ENCODE measurements at places on chromosomes 7 and 10.

- peak; percentile 48 for DNase-seq
Observed at GRCh38 chr10:118720685-118721538, 33.9 kb downstream of the CACUL1 start.

DNA sequence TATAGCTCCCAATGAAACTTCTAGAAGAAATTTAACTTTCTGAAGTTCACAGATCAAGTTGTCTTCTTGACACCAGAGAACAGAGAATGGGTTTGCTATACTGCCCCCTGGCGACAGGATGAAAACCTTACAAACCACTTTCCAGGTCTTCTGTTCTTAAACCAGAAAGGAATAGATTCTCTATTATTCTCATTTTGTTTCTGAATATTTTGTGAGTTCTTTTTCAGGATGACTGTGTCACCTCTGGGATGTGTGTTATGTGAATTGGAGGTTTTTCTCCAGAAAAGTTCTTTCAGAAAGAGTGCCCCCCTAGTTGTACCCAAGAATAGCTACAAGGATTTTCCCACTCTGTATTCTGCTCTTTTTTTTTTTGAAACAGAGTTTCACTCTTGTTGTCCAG lies 6.3 kb downstream of the IFT22 start:
- no peak for DNase-seq

DNA sequence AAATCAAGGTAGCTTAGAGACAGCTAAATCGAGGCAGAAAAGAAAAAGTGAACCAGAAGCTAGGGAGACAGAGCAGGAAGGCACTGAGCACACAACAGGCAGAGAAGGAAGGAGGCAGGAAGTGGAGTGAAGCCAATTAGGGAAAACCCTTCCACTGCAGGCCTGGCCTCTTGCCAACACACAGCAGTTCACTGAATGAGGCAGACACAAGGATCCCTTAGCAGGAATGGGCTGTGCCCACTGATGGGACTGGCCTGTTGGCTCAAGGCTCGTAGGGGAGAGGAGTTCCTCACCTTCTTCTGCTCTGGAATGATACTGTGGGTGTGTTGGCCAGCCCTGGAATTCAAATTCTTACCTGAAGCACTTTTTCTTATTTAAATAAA lies 220.3 kb upstream of the STK17A start:
- no peak for DNase-seq

DNA sequence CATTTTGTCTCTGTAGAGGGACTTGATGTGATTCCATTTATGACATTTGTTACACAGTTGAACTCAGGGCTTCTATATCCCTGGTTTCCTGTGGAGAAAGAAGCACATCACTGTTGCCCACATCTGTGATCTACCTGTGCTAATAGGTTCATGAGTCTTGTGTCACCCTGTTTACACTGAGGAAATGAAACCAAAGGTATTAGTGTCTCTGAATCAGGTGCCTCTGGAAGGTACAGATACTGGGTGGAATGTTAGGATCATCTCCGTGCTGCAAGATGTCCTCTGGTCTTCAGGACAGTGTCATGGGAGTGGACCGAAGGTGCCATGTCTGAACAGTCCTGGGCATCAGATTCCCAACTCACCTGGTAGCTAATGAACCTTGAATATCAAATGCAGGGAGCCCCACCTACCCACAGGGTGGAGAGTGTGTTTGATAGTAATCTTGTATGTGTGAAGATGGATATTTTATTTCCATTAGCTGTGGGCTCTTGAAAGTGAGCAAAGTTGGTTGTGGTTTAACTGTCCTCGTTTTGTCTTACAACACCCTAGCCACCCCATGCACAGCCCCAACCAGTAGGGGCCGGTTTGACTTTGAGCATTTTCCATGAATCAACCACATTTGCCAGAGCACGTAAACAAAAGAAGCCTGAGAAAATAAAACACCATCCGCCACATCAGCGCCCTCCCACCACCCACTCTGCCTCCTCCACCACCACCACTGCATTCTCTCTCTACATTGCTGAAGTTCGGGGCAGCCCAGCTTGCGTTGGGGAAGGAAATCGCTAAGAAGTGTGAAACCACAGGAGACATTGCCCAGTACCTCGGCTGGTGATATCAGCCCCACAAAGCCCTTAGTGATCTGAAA lies 40.7 kb downstream of the TARP start:
- peak; percentile 53 for DNase-seq

- DNase-seq: no peak
Observed at GRCh38 chr10:64546073-64546472, 1024.9 kb downstream of the REEP3 start.

- no peak for DNase-seq
Observed at GRCh38 chr10:45625879-45626278, 46.7 kb downstream of the ZFAND4 start.

- no peak for DNase-seq
Observed at GRCh38 chr7:158185653-158186052, 402.0 kb downstream of the PTPRN2 start.

GRCh38 chr7:83738291-83738835 lies 89.4 kb upstream of the SEMA3E start:
- DNase-seq: no peak

GRCh38 chr7:101108330-101108857 lies 18.5 kb upstream of the SERPINE1 start:
- DNase-seq: no peak

GRCh38 chr7:33841705-33842129 lies 63.6 kb upstream of the BMPER start:
- no peak for DNase-seq

DNA sequence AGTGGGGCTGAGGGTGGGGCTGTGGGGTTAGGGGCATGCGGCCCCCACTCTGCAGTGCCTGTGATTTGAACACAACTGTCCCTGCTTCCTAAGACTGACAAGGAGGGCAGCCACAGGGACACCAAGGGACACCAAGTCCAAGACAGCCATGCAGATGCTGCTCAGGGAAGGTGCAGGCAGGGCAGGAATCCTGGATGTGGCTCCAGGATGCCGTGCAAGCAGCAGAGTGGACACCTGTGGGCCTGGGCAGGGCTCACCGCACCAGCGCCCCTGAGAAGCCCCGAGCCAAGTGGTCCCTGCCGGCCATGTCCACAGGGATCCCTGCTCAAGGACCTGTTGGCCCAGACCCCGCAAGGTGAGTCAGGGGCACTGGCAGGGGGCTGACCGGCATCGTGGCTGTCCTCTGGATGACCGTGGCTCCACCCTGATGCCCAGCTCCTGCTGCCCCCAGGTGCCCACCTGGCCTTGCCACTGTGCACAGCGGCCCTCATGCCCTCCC lies 58.5 kb downstream of the STK32C start:
- no peak for DNase-seq

DNA sequence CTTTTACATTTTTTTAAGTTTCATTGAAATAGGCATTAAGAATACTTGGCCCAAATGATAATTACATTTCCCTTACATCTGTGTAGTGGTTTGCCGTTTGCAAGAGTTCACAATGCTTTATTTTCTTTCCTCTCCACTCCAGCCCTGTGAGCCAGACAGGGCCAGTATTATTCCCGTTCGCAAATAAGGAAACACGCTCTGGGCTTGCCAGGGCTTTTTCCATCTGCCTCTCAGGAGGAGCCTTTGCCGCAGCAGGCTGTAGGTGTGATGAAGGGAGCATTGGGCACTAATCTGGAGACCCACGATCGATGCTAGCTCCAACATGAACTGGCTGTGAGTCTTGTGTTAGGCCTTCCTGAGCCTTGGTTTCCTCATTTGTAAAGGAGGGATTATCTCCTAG lies 154.4 kb downstream of the GALNT17 start:
- no peak for DNase-seq

GRCh38 chr7:158246272-158246959 lies 341.2 kb downstream of the PTPRN2 start:
- no peak for DNase-seq

- DNase-seq: no peak
Observed at GRCh38 chr10:132981173-132981555, 38.8 kb upstream of the CFAP46 start.

DNA sequence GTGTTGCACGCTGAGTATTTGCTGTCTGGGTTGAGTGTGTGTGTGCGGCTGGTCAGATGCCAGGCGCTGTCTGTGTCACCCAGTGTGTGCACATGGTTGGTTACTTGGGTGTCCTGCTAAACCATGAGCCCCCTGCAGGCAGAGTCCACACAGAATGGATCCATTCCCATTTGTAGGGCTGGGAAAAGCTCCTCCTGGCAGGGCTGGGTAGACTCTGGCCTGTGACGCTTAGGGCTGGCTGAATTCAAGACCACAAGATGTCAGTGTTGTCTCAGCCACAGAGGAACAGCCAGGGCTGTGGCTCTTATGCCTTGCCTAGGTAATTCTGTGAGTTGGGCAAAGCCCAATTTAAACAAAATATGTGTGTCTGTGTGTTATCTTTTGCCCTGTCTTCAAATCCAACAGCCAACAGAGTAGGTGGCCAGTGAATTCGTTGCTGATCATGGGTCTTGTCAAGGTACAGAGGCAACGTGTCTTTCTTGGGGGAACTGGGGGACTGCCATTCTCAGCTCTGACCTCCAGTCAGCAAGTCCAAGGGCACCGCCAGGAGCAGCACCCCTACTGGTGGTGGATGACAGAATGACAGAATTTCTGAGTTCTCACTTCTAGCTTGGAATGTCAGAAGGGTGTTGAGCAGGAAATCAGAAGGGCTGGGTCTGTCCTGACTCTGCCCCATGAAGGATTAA lies 285.1 kb downstream of the CCSER2 start:
- no peak for DNase-seq

DNA sequence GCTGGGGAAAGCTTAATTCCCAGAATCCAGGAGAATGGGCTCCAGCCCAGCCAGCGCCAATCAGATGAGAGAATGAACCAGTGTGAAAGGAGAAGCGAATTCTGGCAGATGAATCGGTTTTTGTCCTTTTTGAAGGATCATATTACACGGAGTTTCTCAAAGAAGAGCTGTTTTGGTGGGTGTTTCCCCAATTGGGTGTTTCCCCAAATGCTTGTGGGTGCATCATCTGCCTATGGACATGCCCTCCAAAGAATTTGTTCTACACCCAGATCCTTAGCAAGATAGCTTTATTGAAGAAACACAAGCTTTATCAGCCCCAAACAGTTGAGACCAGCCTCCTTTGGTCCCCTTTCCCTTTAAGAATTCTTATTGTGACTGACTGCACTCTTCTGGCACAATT lies 186.5 kb upstream of the GPR26 start:
- DNase-seq: no peak

- DNase-seq: no peak
Observed at GRCh38 chr10:11505639-11506038, 105.8 kb downstream of the USP6NL start.

- no peak for DNase-seq
Observed at GRCh38 chr10:26357203-26357602, 80.9 kb upstream of the APBB1IP start.

- no peak for DNase-seq
Observed at GRCh38 chr7:91636728-91637127, 243.8 kb downstream of the MTERF1 start.

DNA sequence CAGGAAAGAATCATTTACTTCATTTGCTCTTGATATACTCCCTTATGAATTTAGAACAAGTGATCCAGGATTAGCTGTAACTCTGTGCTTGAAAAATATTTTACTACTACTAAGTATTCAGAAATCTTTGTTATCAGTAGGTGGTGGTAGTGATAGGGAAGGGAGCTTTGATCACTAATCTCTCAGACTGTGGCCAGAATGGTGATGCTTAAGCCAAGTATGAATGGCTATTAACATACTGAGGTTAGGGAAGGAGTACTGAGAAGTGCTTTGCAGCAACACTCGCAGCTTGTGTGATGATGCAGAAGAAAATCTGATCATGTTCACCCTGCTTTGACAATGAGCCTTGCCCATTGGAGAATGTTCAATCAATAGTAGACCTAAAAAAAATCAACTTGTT lies 29.3 kb downstream of the AP3M1 start:
- DNase-seq: no peak

- DNase-seq: no peak
Observed at GRCh38 chr7:127367679-127368078, 24.8 kb downstream of the ZNF800 start.

DNA sequence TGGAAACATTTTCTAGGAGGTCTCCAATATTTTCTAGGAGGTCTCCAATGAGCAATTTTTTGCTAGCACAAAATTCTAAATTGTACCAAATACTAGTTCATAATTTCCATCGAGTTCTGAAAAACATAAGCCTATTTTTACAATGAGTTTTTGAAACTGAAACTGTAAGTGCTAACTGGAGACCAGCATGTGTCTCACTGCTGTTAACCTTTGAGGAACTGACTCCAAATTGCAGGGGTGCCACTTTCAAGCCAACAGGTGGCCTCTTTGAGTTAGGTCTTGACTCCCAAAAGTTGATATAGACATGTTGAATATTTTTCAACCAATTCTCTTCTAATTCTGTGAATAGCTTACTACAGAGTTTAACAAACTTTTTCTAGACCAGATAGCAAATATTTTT lies 58.8 kb downstream of the CAV1 start:
- DNase-seq: no peak

DNA sequence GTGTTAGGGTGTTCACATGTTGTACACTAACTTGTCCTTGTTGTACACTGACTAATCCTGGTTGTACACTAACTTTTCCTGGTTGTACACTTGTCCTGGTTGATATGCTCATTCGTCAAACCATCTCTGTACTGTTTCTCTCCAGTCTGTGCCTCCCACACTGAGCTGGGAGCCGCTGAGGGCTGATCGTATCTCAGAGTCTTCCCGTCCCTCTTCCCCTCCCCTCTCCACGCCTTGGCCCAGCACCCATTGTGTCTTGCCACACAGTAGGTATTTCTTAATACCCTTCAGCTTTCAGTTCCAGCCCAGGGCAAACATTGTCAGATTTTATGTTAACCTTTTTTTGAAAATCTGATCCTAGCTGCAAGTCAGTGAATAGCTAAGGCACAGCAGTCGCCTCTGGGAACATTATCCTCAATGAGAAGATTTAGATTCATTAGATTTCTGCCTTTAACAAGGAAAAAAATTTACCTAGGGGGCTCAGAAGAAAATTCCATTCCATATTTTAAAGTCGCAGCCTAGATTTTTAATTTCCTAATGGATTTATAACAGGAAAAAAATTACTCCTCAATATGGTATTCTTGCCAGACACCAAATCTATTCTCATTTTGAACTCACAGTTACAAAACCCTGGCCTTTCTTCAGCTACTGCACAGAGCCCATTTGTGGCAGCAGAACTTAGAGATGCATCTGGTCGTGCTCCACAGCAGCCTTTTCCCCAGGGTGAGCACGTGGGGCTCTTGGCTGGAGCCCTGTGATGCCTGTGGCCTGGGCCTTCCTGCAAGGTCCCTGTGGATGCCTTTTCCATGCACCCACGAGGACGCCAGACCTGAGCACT lies 33.0 kb upstream of the CHST15 start:
- no peak for DNase-seq

GRCh38 chr10:90112681-90113080 lies 411.3 kb downstream of the KIF20B start:
- DNase-seq: no peak

- no peak for DNase-seq
Observed at GRCh38 chr10:127961071-127961470, 54.2 kb downstream of the PTPRE start.

DNA sequence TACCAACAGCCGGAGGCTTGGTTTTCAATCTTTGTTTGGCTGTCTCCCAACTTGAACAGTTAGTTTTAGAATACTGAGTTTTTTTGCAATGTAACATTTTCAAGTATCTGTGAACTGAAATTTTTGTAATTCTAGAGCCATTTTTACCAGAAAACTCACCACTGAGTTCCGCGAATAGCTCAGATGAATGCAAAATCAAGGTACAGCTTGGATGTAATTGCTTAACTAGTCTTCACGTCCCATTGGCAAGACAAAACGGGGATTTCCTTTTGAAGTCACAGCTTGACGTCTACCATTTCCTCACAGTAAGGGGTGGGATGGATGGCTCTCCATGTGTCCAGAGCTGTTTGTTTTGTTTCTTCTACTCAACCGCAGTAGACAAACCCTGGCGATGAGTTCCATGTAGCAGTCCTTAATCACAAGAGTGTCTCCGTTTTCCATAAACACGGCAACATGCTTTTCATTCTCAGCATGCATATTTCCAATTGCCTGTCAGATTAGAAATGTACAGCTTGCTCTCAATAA lies 55.8 kb upstream of the FGFR2 start:
- DNase-seq: no peak
